NCI-H2171 treated with DMSO at 0.1 percent for 48 hours (cell line): ENCODE measurements at places on chromosomes 2 and 18.

- no peak for DNase-seq
These were observed 78.1 kb downstream of the SCG2 start for GRCh38 chr2:223524066-223524465.

- no peak for DNase-seq
These were observed 28.2 kb upstream of the SEMA4C start for GRCh38 chr2:96898135-96898505.

- DNase-seq = no peak
These were observed 227.7 kb downstream of the LRRTM4 start for GRCh38 chr2:77294474-77294873.

DNA sequence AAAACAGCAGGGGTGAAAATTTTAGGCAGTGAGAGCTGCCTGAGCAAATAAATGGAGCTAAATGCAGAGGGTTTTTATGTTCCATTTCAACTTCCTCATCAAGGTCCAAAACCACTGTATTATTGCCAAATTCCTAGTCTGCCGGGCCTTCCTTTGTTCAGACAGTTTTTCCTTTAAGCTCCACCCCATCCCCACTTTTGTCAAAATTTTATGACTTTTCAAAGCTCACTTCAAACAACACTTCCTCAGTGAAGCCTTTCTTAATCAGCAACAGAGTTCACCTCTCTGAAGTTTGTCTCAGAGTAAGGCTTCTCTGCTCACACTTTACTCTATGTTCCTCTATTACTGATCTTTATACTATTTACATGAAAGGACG lies 81.3 kb downstream of the CERKL start:
- DNase-seq = no peak

DNA sequence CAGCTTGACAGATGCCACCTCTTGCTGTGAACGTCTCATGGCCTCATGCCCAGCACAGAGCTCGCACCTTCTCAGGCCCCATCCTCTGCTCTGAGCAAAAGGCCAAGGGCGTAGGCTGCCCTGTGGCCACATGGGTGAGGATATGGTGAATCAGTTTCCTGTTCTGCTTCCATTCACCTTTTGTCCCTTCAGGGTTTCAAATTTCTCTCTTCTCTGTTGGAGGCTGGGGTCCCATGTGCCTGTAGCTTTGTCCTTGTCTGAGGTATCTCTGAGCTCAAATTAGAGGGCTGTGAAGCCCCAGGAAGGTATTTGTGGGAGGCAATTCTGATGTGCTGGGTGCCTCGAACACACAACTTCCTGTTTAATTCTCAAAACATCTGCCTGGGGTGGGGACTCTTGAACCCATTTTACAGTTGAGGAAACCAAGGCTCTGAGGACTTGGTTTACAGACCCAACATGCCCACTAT lies 29.0 kb downstream of the ZAP70 start:
- DNase-seq = no peak

- no peak for DNase-seq
These were observed 44.2 kb upstream of the AQP4 start for GRCh38 chr18:26909599-26910290.

DNA sequence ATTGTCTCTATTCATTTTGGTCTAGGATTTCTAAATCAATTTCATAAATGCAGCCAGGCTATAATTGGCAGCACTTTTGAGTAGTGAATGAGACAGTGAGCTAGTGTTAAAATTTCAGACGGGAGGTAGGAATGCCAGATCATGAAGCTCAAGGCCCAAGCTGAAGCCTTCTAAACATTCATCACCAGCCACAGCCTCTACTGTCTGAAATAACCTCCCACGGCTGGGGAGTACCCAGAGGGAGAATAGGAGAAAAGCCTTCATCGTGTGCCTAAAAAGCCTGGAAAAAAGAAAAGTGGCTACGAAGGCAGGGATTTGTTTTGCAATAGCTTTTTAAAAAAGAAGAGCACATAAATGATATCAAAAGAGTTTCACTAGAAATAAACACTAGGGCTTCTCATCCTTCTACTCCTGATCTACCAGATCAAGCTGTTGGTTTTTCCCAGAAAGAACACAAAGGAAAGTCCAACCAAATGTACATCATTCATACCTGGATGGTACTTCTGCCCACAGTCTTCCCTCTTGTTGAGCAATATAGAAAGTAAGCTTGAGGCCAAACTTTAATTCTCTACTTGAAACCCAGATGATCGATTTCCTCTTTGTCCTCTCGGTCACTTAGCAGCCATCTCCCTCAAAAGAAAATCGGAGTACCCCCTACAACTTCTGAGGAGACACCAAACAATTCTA lies 48.1 kb upstream of the SLC39A10 start:
- DNase-seq = no peak

- no peak for DNase-seq
These were observed 38.9 kb downstream of the RHBDD1 start for GRCh38 chr2:226874749-226875148.

GRCh38 chr2:224258059-224258458 lies 143.8 kb downstream of the FAM124B start:
- DNase-seq = no peak

GRCh38 chr2:170885130-170885791 lies 43.8 kb upstream of the GORASP2 start:
- DNase-seq = no peak

- no peak for DNase-seq
These were observed 4.6 kb downstream of the CXCR4 start for GRCh38 chr2:136113209-136113971.

GRCh38 chr2:149023091-149023490 lies 15.4 kb upstream of the LYPD6B start:
- no peak for DNase-seq

GRCh38 chr2:7502336-7502735 lies 585.1 kb downstream of the RNF144A start:
- DNase-seq = no peak

DNA sequence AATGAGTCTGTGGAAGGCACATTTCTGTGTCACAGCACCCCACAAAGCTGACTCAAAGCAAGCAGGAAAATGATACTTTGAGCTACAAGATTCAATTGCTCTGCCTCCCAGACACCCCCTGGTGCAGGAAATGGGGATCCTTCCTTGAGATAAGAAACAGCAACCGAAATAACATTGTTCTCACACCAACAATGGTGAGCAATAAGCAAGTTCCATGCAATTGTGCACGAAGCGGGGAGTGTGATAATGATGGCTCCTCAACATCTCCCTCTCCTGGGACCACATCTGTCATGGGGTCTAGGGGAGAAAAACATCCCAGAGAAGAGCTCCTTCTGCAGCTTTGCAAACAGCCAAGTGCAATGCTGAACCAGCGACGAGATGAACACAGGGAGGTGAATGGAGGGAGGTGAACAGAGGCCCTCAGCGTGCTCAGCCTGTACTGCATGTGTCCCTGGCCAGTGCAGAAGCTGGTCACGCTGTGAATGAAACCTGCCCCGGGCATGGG lies 67.7 kb downstream of the PDCL3 start:
- DNase-seq = no peak

GRCh38 chr2:159904127-159904958 lies 106.3 kb upstream of the CD302 start:
- DNase-seq = peak; percentile 21

DNA sequence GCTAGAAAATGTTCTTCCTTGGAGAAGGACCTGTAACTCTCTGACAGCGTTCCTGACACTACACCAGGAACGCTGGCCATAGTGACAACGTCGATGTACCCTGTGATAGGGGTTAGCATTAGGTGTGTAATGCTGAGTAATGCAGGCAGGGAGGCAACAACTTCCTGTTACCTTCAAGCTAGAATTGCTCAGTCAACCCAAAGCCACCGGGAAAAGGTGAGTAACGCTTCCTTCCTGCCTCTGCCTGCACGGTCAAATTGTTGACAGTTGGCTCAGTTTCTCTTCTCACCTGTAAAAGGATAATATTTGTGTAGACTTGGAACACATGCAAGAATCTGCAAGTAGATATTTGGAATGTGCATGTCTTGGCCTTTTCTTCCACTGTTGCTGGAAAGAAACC lies 12.7 kb downstream of the FAM110C start:
- no peak for DNase-seq

- no peak for DNase-seq
These were observed 105.8 kb upstream of the TWIST2 start for GRCh38 chr2:238742066-238742465.

DNA sequence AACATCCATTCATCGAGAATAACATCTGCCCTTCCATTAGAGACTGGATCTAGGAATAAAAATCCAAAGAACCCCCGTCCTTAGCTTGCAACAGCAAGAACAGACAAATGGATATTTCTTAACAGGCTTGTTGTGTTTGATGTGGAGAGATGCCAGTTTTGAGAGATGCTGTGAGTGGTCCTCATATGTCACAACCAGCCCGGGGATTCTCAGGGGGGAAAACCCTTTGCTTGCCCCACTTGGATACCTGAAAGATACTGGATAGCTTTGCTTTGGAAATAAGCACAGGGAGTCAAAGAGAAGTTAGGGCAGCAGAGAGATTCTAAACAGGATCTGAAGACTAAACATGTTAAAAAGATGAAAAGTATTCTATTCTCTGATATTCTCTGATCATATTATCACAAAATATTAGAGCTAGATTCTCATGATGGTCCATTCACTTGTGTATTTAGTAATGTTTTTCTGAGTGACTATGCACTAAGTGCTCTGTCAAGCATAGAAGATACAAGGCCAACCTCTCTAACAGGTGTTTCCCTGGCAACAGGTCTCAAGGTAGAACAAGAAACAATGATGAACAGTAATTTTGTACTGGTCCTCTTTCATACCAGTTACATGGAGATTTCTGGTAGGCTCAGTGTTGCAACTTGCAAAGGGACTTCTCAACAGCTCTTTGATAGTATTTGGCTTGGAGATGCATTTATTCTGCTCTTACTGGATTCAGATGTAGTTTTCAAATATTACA lies 348.2 kb downstream of the MYCN start:
- no peak for DNase-seq

DNA sequence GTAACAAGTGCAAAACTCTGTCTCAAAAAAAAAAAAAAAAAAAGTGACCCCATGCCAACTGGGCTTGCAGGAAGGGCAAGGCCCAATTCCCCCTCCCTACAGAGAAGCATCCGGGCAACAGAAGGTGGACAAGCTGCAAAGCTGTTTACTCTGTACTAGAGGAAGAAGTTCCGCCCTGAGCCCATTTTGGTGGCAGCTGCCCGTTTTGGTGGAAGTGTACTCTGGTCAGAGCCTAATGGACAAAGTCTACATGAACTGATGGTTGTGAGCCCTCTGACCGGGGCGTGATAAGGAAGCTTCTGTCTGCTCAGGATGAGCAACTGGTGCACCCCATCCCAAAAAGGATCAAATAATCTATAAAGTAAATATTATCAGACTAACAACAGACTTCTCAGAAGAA lies 65.0 kb downstream of the TRAPPC8 start:
- no peak for DNase-seq
